Stomach (tissue), 19 donors: ENCODE measurements at places on chromosomes 12 and 14. TPM values are rescaled to one million over a fixed set of nuclear protein-coding genes. Genes with fewer than 3 reads are reported as not detected.

DNA sequence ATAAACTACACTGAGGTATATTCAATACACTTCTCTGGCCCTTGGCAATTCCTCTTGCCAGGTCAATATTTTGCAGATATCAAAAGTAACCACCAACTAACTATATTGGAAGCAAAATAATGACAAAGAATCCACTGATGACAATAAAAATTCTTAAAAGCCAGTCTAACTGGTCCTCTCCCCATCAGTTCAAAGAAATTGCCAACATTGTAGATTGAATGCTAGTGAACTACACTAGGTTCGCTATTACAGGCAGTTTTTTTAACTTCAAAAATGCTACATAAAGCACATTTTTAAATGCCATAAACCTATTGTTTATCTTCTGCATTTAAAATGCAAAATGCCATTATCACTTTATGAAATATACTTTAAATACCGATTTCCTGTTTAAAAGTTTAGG, 4.0 kb downstream of the CDK17 start:
- no peaks in the 10 kb centered on the region for H3K27me3 ChIP-seq
- no peak overlapping the region for H3K27ac ChIP-seq
- DNase-seq: no peak

GRCh38 chr14:103155826-103156394, 32.6 kb downstream of the TNFAIP2 start:
- no peak for DNase-seq
- no peaks in the 10 kb centered on the region for H3K4me1 ChIP-seq
- no peak overlapping the region for H3K4me3 ChIP-seq
- no peaks in the 10 kb centered on the region for H3K36me3 ChIP-seq

DNA sequence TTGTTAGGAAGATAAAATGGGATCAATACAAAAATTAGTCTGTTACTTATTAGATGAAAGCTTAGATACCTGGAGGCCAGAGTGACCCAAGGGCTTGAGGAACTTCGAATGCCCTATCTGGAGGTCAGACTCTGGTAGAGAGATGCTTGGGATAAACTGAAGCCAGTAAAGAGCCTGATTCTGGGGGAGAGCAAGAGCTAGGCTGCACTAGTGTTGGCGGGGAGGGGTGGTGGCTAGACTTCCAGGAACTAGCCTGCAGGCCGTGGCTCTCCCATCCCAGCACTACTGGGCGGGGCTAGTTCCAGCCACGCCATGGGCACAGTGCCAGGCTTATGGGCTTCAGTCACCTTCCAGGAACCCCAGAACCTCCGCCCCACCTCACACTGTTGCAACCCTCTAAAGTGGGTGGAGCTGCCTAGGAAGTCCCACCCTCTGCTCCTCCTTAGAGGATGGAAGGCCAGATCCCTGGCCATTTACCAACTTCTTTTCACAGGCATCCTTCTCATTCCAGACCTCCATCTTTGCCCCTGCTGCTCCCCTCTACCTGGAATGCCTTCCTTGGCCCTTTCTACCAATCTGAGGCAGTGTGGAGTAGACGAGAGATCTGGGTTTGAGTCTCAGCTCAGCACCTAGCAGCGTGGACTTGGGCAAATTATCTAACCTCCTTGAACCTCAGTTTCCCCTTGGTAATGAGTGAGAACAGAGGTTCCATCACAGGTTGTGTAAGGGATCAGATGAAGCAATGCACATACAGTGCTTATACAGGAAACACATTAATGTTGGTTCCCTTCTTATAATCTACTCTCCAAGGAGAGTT, 6.3 kb upstream of the NFE2 start:
- DNase-seq: peak; percentile 93
- peaks cover 26% of the 10 kb centered on the region for H3K4me1 ChIP-seq
- peak overlapping the region; percentile 61 for H3K27ac ChIP-seq
- H3K4me3 ChIP-seq: no peak overlapping the region
- H3K36me3 ChIP-seq: no peaks in the 10 kb centered on the region

GRCh38 chr12:130619385-130620001, 96.6 kb downstream of the RIMBP2 start:
- no peaks in the 10 kb centered on the region for H3K27me3 ChIP-seq
- peak; percentile 62 for DNase-seq
- H3K4me1 ChIP-seq: no peaks in the 10 kb centered on the region

RNASE7 gene
- not detected for total RNA-seq

SLC25A21 gene
- 2.0 TPM for total RNA-seq

CCDC177 gene
- total RNA-seq: not detected
